ENCODE measurements at places on chromosomes 5 and 9.

- DNase-seq: no peak
These were observed 40.4 kb downstream of the GLIS3 start for GRCh38 chr9:4259489-4259888.

GRCh38 chr5:20231040-20231439, 243.0 kb upstream of the CDH18 start:
- DNase-seq: no peak

- DNase-seq: no peak
These were observed 402.3 kb upstream of the ADAMTSL1 start for GRCh38 chr9:18071651-18072060.

DNA sequence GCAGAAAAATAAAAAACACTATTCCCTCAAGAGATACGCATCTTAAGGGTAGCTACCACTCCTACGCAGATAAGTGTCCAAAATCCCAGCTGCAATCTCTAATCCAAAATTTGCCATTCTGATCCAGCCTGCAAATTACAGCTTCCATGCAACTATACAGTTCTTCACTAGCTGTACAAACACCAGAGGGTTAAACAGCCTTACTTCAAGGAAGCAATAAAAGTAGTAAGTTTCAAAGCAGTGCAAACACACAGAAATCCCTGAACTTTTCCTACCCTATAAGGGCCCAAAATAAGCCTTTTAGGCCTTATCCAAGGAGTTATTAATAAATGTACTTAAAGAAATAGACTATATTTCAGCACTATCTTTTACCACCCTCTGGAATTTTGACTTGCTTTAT, 39.5 kb downstream of the PWWP2A start:
- DNase-seq: no peak

GRCh38 chr5:54673523-54674225, 156.1 kb downstream of the SNX18 start:
- DNase-seq: no peak
